Endodermal cell (in vitro differentiated cells): ENCODE measurements at places on chromosomes 3 and 15. TPM values are rescaled to one million over a fixed set of nuclear protein-coding genes. Genes with fewer than 3 reads are reported as not detected.
A peak's percentile ranks its signal among the peaks of the same experiment; 100 is the strongest.

PIGZ gene
- total RNA-seq = 0.25 and 0.31 TPM in 2 replicates

CPNE4 gene
- 1.7 to 2.7 TPM (median 2.0 TPM) in 3 replicates for total RNA-seq

ITIH4 gene
- total RNA-seq = 4.6 and 6.2 TPM in 2 replicates

GPR62 gene
- 0.41 and 0.44 TPM in 2 replicates for total RNA-seq

CYP1A2 gene
- total RNA-seq = not detected in 2 replicates

GRCh38 chr15:40925495-40925862 is 3.7 kb upstream of the DLL4 start:
- no peaks in the 10 kb centered on the region for H3K36me3 ChIP-seq
- H3K27ac ChIP-seq = no peak overlapping the region
- DNase-seq = no peak
- H3K4me1 ChIP-seq = peaks cover 14% of the 10 kb centered on the region
- H3K4me3 ChIP-seq = no peak overlapping the region

GRCh38 chr3:34929036-34929435 is 710.3 kb upstream of the ARPP21 start:
- H3K36me3 ChIP-seq = no peaks in the 10 kb centered on the region
- no peak overlapping the region for H3K27ac ChIP-seq
- no peak overlapping the region for H3K4me3 ChIP-seq
- no peak for DNase-seq
- H3K4me1 ChIP-seq = no peaks in the 10 kb centered on the region

- no peak for DNase-seq
- H3K36me3 ChIP-seq = no peaks in the 10 kb centered on the region
- H3K4me3 ChIP-seq = no peak overlapping the region
Measured at GRCh38 chr3:14234251-14235002, 55.8 kb downstream of the LSM3 start.

DNA sequence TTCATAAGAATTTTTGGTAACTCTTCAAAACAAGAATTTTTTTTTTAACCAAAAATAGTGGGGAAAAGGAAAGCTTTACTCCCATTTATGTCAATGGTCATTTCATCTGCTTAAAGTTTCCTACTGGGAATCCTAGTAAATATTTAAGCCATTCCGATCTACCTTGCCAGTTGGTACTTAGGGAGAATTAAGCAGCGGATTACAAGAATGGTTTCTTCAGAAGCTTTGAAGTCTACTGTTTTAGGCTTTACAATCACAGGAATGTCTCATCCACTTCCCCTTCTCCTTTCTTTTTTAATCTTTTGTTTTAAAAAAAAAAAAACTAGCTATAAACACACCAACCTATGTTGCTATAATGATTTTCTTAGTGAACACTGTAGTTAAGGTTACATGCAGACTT is 341.4 kb upstream of the ATP11B start:
- DNase-seq = no peak
- H3K4me3 ChIP-seq = peak overlapping the region; percentile 54
- peaks cover 14% of the 10 kb centered on the region for H3K4me1 ChIP-seq
- no peaks in the 10 kb centered on the region for H3K36me3 ChIP-seq

- DNase-seq = no peak
- H3K4me1 ChIP-seq = no peaks in the 10 kb centered on the region
- no peaks in the 10 kb centered on the region for H3K36me3 ChIP-seq
- no peaks in the 10 kb centered on the region for H3K27me3 ChIP-seq
Measured at GRCh38 chr3:30502742-30503073, 103.7 kb upstream of the TGFBR2 start.

- no peaks in the 10 kb centered on the region for H3K27me3 ChIP-seq
- H3K27ac ChIP-seq = no peak overlapping the region
- no peak for DNase-seq
- H3K36me3 ChIP-seq = no peaks in the 10 kb centered on the region
- no peaks in the 10 kb centered on the region for H3K4me1 ChIP-seq
- no peak overlapping the region for H3K4me3 ChIP-seq
Measured at GRCh38 chr15:100862162-100862561, 17.5 kb upstream of the ALDH1A3 start.

- H3K4me3 ChIP-seq = no peak overlapping the region
- H3K36me3 ChIP-seq = no peaks in the 10 kb centered on the region
- no peak for DNase-seq
- no peaks in the 10 kb centered on the region for H3K27me3 ChIP-seq
- peak overlapping the region; percentile 44 for H3K27ac ChIP-seq
Measured at GRCh38 chr3:108234387-108234957, 12.2 kb upstream of the IFT57 start.

GRCh38 chr3:174425422-174425821 is 433.7 kb upstream of the NAALADL2 start:
- no peaks in the 10 kb centered on the region for H3K36me3 ChIP-seq
- no peak overlapping the region for H3K27ac ChIP-seq
- no peak overlapping the region for H3K4me3 ChIP-seq
- no peak for DNase-seq

DNA sequence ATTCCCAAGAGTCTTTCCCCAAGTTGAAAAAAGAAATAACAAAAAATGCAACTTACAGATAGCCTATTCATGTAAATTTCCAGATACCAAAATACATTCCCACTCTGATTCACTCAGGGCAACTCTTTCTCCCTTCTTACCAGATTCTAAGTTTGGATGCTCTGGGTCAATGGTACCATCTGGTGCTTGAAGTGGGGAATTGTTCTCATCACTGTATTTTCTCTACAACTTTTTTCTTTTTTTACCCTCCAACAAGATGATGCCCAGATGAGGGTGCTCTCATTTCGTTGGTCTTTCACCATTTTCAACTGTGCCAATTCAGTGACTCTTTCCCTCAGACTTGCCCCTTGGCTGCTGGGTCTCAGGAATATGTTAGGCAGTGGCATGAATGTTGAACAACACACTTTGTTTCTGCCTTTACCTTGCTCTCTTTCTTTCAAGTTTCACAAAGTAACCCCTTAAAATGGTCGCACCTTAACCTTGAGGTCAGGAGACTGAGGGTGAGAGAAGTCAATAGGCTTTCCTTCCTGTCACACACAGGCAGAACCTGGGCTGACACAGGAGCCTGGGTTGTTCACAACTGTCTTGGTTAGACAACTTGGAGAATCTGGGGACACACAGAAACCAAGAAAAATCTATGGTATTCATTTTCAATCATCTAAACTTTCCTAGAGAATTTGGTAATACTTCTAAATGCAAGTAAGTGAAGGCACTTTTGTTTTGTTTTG is 330.7 kb upstream of the SLCO3A1 start:
- no peaks in the 10 kb centered on the region for H3K27me3 ChIP-seq
- no peaks in the 10 kb centered on the region for H3K36me3 ChIP-seq
- DNase-seq = peak; percentile 43
- no peak overlapping the region for H3K27ac ChIP-seq
- H3K4me1 ChIP-seq = peaks cover 4% of the 10 kb centered on the region

DNA sequence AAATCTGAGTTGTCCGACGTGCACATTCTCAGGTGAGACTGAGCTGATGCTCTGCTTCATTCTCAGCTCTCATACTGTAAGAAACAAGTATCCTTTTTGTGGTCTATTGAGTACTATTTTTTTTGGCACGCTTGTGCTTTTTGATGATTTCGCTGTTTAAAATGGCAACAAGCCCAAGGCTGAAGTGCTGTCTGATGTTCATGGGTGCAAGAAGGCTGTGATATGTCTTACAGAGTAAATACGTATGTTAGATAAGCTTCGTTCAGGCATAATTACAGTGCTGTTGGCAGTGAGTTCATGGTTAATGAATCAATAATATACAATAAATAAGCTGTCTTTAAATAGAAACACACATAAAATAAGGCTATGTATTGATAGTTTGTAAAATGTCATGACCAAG is 27.2 kb downstream of the AQR start:
- no peaks in the 10 kb centered on the region for H3K4me1 ChIP-seq
- H3K36me3 ChIP-seq = peaks cover 80% of the 10 kb centered on the region
- no peak overlapping the region for H3K4me3 ChIP-seq
- DNase-seq = no peak
- H3K27ac ChIP-seq = no peak overlapping the region
- no peaks in the 10 kb centered on the region for H3K27me3 ChIP-seq

DNA sequence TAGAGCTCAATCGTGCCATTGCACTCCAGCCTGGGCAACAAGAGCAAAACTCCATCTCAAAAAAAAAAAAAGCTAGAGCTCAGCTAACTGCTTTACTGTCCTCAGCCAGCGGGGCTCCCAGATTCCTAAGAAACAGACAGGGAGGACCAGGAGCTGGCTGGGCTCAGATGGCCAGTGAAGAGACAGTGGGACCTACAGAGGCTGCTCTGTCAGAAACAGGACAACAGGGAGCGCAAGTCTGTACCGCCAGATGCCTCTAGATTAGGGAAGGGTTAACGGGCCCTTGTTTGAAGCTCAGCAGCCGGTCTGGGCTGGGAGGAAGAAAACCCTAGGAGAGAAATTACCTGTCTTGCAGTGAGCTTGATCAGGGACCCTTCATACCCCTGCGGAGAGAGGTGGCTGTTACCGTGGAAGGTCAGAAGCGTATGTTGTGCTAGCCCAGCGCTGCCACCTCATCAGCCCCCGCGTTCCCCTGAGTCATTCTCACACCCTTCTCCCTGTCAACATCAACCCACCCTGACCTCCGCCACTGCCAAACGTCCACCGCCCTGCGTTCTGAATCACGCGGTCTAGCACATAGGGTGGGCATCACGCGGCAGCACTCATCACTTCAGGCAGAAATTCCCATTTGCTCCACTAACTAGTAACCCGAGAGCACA is 25.3 kb downstream of the RBPMS2 start:
- peak overlapping the region; percentile 61 for H3K27ac ChIP-seq
- no peaks in the 10 kb centered on the region for H3K27me3 ChIP-seq
- peaks cover 55% of the 10 kb centered on the region for H3K36me3 ChIP-seq
- DNase-seq = peak; percentile 92
